ENCODE measurements at places on chromosomes 1 and 21. TPM values are rescaled to one million over a fixed set of nuclear protein-coding genes. Genes with fewer than 3 reads are reported as not detected.

GRCh38 chr1:223204424-223204823, 61.4 kb upstream of the TLR5 start:
- no peak for DNase-seq

- no peak for DNase-seq
Measured at GRCh38 chr1:226738995-226739695, at the start of gene ITPKB. Gene ITPKB (minus strand): TSS chr1:226739282. CDS start chr1:226737458, 1,824 bp downstream.

DNA sequence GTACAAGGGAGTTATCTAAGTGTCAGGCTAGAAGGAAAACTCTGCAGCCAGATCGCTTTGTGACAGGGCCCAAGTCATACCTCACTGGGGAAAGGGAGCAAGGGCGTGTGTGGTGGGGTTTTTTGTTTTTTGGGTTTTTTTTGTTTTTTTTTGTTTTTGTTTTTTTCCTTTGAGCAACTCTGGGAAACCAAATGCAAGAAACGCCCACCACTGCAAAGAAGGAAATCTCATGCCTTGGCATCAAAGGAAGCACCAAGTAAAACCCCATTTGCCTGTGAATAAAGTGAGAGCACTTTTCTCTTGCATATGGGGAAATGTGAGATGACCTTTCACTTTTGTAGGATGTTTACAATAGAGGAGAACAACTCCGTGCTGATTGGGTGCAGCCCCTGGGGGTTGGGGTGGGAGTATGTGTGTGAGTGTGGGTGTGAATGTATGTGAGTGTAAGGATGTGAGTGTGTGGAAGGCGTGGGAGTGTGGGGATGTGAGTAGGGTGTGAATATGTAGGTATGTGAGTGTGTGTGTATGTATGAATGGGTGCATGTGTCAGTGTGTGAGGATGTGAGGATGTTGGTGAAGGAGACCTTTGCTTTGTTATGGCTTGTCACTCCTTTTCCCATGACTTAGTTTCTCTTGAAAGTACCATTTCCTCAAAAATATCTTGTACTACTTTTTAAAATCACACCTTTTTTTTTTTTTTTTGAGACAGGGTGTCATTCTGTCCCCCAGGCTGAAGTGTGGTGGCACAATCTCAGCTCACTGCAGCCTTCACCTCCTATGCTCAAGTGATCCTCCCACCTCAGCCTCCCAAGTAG, 34.6 kb downstream of the IL12RB2 start:
- no peak for DNase-seq

The DNALI1 gene
- not detected for total RNA-seq

All from activated naive CD4-positive, alpha-beta T cell treated with anti-CD3 and anti-CD28 coated beads, Interleukin-2, amount 50 U/mL, for 72 hours (primary cell).